ENCODE measurements at places on chromosomes 6 and 20.

DNA sequence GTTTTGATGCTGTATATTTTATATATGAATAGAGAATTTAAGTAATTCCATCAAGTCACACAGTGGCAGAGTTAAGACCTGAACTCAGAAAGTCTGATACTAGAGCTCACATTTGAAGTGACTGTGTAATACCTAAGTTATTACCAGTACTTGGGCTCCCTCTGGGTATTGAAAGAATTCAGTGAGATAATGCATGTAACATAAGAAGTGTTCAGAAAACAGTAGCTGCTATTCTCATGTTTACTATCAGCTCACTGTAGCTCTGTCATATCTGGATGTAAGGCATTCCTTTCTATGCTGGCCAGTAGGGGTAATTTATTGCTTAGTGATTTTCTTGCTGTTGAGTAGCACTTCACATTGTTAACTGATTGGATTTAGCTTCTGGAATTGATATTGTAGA, 44.6 kb downstream of the NKX2-4 start:
- no peak for ATAC-seq

GRCh38 chr20:37901654-37902503, 1.0 kb upstream of the VSTM2L start:
- no peak for ATAC-seq

GRCh38 chr6:156735751-156736150, 41.4 kb upstream of the ARID1B start:
- no peak for ATAC-seq

DNA sequence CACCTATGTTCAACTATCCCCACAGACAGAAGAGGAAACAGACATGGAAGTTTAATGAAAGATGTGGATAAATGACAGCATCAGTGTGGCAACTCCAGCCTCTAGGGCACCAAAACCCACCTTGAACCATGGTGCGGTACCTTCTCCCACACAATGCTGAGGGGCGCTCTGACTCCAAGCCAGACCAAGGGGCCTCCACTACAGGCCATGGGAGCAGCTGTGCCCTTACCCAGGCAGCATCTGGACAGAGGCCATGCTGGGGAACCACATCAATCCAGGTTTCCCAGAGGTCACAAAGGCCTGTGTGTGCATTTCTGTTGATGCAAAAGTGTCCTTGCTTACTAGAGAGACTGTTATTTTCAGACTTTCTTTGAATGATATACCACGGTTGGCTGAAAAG, 4.1 kb downstream of the PRR18 start:
- ATAC-seq, result no peak

DNA sequence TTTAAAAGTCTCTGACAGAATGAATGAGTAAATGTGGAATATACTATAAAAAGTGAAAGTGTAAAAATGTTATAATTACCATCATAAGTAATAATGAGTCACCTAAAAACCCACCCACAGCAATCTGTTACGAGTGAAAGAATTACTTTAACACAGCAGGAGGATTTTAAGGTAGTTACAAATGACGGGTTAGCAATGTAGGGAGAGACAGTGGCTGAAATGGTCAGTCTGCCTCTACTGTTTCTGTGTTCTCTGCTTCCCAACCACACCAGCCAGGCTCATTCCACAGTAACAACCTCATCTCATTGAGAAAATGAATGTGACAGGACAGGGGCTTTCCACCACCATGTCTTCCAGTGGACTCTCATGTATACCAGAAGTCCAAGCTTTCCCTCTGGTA, 124.4 kb upstream of the KCNK16 start:
- no peak for ATAC-seq

DNA sequence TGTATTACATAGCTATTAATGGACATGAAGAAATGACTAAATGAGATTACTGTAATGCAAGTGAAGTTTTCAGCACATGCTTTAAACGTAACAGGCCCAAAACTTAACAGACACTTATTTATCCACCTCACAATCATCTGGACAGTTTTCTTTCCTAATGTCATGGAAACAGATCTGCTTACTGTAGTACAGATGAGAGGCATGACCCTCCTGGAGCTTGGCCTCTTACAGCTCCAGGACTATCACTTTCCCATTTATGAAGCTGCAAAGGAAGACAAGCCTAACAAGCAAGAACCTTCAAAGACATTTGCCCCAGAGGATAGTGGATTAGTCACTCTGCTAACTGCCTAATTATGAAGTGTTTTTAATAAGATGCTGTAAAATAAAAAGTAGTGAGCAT, 419.3 kb downstream of the PHF3 start:
- no peak for ATAC-seq

GRCh38 chr20:20781029-20781428, 68.6 kb upstream of the RALGAPA2 start:
- no peak for ATAC-seq

GRCh38 chr20:45036044-45036755, 64.7 kb downstream of the KCNS1 start:
- peak; percentile 52 for ATAC-seq

DNA sequence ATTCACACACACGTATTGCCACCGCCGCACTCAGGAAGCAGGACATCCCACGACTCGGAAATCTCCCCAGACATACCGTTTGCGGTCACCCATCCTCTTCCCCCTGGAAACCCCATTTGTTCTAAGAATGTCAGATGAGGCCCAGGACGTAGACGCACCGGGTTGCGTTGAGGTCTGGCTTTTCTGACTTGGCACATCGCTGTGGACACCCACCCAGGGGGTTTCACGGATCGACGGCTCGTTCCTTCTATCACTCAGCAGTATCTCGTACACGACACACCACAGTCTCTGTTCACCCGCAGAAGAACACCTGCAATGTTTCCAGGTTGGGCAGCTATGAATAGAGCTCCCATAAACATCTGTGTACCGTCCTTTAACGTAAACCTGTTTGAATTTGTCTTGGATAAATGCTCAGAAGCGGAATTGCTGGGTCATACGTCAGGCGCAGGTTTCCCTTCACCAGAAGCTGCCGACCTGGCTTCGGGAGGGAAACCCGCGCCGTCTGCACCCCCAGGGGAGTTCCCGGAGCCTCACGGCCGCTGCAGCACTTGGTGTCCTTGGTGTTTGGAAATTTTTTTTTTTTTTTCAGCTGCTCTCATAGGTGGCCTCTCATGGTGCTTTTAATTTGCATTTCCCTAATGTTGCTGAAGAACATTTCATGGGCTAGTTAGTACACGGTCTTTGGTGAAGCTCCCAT, 9.3 kb upstream of the EEF1A2 start:
- no peak for ATAC-seq

DNA sequence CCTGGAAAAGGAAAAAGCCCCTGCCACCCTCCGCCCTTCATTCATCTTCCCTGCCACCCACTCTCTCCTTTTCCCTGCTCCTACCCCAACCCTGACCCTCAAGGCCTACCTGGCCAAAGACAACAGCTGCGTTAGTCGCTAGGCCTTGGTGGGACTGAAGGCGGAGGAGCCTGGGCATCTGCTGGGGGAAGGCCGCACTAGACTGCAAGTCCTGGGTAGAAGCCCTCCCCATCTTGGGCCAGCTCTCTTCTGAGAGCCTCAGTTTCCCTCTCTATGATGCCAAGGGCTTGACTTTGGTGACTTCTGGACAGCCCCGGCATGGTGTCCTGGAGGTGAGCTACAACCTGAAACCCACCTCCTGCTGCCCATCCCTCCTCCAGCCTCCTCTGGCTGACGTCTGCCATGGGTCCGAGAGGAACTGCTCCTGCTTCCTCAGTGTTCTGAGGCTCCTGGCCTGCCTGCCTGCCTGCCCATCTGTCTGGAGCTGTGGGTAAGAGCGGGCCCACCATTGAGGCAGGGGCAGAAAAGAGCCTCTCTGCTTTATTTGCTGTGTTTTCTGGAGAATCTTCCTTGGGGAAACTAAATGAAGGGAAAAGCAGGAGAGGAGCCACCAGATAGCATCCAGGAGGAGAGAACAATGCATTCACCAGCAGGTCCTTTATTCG, 7.5 kb upstream of the FOXC1 start:
- no peak for ATAC-seq

DNA sequence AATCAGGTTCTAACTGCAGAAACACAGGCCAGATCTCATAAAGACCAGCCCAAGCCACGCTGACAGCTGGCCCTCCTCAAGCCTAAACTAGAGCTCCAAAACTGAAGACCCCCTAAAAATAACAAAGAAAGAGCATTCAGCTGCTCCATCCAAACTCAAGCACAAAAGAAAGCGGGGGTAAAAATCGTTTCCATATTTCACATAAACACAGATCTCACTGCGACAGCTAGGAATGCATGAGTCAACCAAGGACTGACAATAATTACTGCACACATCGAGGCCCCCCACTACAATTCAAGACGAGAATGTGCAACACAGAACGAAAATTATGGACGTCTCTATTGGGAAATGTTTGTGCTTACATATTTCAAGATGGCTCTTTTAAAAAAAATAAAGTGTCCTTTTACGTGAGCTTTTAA, 31.1 kb downstream of the CNKSR3 start:
- ATAC-seq, result no peak

DNA sequence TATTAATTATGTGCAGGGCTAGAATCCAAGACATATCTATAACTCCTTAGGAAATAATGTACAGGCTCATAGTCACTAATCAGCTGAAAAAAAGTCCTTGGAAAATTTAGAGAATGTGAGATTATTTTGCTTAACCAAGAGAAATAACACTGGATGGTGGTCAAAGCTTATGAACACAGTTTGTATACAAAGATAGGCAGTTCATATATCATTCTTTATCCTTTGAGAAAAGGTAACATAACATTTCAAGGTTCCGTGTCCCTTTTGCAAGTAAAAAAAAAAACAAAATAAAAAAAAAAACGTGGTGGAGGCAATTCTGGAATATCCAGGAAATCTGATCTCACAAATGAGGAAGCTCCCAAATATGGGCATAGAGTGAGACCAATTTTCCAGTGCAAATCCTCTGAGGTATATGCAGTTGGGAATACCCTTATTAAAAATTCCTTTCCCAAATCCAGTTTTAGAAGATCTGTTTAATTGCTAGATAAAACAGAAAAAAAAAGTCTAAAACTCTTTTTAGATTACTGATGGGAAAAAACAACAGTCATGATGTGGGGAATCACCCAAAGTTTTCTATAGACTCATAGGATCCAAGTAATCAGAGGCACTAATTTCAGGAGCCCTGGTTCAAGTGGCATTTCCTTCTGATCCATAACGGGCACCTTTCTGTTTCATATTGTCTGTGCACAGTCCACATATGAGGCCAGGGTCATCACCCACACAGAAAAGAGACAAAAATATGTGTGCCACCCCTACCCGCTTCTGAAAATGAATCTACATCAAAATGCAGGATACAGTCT, 17.7 kb upstream of the TNFAIP3 start:
- ATAC-seq, result no peak

- no peak for ATAC-seq
Measured at GRCh38 chr6:145012039-145012662, 723.2 kb downstream of the EPM2A start.

- ATAC-seq, result no peak
Measured at GRCh38 chr6:105943514-105943913, 142.6 kb upstream of the PRDM1 start.

DNA sequence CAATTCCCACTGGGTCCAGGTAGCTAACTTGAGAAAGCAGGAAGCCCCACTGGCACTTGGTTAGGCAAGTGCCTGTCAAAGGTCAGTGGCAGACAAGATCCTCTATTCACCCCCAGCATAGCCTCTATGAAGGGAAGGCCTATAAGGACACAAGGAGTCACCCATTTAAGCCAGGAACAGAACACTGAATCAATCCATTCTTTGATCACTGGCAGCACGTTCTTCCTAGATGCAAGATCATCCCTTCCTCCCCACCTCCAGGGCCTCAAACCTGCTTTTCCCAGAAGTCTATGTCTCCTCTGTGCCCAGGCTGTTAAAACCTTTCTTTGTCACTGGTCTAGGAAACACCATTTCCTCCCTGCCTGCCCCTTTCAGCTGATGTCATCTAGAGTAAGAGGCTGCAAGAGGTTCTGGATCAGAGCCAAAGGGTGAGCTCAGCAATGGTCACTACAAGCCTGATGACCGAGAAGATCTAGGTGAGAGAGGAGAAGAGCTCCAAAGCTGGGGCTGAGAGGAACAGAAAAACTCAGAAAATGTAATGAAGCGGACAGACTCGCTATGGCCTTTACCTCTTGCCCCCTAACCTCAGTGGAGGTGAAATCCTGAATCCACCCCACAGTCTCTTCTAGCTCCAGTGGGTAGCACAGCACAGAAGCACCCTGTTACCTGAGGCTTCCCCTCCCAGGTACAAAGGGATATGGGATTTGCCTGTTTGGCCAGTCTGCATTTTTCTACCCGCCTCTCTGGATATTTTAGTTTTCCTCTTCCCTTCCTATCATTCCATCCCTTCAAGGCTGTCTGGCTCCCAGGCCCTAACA, 1.8 kb downstream of the GTPBP2 start:
- ATAC-seq, result peak; percentile 43

GRCh38 chr6:96521306-96521643, 331 bp upstream of the UFL1 start:
- ATAC-seq, result peak; percentile 15

- no peak for ATAC-seq
Measured at GRCh38 chr20:40233406-40233805, 455.6 kb downstream of the MAFB start.

DNA sequence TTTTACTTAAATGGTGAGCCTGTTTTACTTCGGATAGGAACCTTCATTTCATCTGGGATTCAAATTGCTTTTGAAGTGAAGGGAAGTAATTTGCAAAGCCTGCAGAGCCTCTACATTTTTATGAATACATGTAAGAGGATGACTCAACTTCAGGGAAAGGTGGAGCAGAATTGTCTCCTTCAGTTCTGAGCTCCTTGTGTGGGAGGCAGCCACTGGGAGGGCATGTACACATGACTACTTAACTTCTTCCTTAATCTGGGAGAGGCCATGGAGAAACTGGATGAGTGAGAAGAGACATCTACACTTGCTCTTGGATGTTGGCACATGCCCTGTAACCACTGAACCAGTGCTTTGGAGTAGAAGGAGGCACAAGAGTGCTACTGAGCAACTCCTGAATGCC, 145.1 kb upstream of the NRSN1 start:
- peak; percentile 100 for ATAC-seq

Data from motor neuron (in vitro differentiated cells).